ENCODE measurements at places on chromosomes 3 and 15.

- DNase-seq, result no peak
Observed at GRCh38 chr15:70276401-70276800, 178.7 kb upstream of the TLE3 start.

GRCh38 chr3:155242342-155242741 is 51.1 kb downstream of the STRIT1 start:
- DNase-seq, result no peak

DNA sequence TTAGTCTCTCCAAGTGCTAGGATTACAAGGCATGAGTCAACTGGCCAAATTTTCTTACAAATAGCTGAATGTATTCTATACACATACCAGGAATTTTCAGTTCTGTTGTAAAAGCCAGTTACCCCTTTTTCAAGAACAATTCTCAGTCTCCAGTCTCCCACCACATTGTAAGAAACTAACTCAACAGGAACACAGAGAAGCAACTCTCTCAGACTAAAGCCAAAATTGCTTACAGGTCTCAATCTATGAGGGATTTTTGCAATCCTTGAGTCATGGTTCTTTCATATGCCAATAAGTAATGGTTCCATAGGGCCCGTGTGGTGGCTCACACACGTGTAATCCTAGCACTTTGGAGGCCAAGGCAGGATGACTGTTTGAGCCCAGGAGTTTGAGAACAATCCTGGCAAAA is 8.5 kb downstream of the IP6K2 start:
- no peak for DNase-seq

- no peak for DNase-seq
Observed at GRCh38 chr15:71203586-71204474, 88.6 kb downstream of the THSD4 start.

Measured in effector memory CD8-positive, alpha-beta T cell (primary cell).